Left ventricle myocardium inferior (tissue), 1 donor: ENCODE measurements at places on chromosomes 7 and 10.

GRCh38 chr7:149254181-149254858 lies 7.7 kb upstream of the ZNF783 start:
- DNase-seq, result no peak

DNA sequence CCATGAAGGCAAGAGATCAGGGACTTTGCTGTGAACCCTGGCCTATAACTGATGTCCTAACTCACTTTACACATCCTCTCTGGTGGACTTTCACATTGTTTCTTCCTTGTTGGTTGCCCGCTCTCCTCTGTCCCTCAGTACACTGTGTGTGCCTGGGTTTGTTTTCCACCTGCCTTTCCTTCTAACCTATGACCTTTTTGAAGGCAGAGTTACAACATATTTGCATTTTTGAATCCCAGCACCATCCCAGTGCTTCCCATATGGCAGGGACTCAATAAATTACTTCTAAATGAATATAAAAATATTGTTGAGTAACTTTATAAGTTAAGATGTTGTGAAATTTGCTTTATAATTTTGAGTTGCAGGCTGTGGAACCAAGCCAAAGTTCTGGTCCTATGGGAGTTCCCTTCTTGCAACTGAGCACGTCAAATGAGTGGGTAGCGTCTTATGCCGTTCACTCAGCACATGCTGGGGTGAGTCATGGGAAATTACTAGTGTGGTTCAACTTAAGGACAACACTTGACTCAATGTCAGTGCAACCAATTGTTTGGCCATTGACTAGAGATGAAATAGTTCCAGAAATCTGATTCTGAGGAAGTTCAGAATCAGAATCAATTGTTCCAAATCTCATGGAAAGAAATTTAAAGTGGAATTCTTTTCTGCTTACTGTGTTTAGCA lies 250.9 kb downstream of the TWIST1 start:
- DNase-seq, result peak; percentile 57

GRCh38 chr7:134547397-134548054 lies 1.4 kb upstream of the AKR1B15 start:
- peak; percentile 66 for DNase-seq

DNA sequence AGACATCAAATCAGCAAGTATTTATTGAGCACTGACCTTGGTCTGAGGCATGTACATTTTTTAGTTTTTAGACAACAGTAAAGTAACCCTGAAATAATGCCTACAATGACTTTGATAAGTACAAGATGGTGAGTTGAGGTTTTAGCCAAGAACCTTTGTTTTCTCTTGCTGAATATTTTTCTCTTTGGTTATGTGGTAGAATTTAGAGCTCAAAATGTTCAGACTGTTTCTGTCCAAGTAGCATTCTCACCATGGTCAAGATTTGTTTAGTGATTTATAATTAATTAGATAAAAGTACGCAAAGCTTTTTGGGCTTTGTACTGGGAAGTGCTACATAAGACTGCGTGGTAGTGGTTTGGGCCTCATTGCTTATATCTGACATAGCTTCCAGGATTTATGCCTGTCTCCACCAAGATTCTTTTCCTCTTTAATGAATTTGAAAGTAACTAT lies 102.4 kb downstream of the KAT6B start:
- DNase-seq, result no peak

GRCh38 chr10:129440247-129440646 lies 26.8 kb upstream of the MGMT start:
- no peak for DNase-seq
